ENCODE measurements at places on chromosomes 2 and 18.

- DNase-seq: no peak
Measured at GRCh38 chr2:60320724-60321123, 232.7 kb downstream of the BCL11A start.

- DNase-seq: no peak
Measured at GRCh38 chr2:128292599-128293425, 25.9 kb downstream of the HS6ST1 start.

DNA sequence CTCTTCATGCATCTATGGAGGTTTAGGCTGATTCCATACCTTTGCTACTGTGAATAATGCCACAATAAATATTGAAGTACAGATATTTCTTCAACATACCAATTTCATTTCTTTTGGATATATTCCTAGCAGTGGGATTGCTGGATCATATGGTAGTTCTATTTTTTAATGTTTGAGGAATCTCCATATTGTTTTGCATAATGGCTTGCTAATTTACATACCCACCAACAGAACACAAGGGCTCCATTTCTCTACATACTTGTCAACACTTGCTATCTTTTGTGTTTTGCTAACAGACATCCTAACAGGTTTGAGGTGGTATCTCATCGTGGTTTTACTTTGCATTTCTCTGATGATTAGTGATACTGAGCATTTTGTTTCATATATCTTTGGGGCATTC lies 253.2 kb downstream of the ZNF804A start:
- DNase-seq: no peak

DNA sequence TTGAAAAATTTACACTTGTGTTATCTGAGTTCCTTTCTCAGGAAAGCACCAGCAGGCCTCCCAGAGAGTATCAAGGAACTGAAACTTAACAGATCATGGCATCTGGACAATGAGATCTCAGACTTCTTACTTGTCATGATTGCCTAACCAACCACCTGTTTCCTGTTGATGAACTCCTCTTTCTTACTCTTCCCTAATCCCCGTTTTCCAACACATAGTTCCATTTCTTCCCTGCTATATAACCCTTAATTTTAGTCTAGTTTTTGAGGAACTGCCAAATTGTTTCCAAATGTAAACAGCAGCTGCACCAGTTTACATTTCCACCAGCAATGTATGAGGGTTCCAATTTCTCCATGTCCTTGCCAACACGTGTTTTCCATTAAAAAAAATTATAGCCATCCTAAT lies 6.1 kb upstream of the FAM171B start:
- DNase-seq: no peak

- DNase-seq: no peak
Measured at GRCh38 chr2:8567469-8568260, 114.2 kb upstream of the ID2 start.

- no peak for DNase-seq
Measured at GRCh38 chr2:232731470-232731869, 34.3 kb downstream of the GIGYF2 start.

GRCh38 chr2:239629926-239630617 lies 229.3 kb upstream of the HDAC4 start:
- DNase-seq: no peak

Measured in CD4-positive, alpha-beta T cell treated with Interleukin-4 for 4 hours (primary cell).